ENCODE measurements at places on chromosomes 3 and 15.
A peak's percentile ranks its signal among the peaks of the same experiment; 100 is the strongest.

- no peak for DNase-seq
Observed at GRCh38 chr3:136642711-136643110, 109.5 kb downstream of the STAG1 start.

- DNase-seq = no peak
Observed at GRCh38 chr3:13203398-13204176, 130.4 kb upstream of the IQSEC1 start.

GRCh38 chr3:81216192-81216591, 545.3 kb downstream of the GBE1 start:
- DNase-seq = no peak

GRCh38 chr3:179882292-179882691, 154.4 kb downstream of the PEX5L start:
- DNase-seq = no peak

DNA sequence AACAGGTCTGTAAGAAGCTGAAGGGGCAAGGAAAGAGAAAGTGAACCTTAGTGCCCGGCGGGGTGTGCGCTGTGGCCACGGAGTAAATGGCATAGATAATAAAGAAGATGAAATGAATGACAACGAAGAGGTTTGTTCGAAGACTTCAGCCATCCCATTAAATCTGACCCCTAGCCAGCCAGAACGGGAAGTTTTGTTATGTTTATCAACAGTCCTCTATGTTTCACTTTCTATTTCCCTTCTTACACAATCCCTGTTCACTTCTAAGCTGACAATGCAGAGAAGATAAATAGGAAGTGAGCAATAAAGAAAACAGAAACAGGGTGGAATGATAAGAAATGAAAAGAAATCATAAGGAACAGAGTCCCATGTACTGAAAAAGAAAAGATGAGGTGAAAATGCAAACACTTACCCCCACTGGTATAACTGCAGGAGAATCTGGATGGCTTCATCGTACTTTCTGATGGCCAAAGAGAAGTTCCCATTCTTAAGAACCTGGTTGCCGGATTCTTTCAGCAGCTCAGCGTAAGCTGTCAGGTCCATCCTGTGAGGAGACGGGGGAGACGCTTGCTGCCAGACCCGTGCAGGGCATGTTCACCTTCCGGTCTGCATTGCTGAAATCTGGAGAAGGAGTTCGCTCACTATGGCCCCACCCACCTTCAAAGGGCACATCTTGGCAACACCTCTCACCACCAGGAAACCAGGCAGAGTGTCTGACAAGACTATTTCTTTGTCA, 36.8 kb downstream of the TRANK1 start:
- peak; percentile 65 for DNase-seq

DNA sequence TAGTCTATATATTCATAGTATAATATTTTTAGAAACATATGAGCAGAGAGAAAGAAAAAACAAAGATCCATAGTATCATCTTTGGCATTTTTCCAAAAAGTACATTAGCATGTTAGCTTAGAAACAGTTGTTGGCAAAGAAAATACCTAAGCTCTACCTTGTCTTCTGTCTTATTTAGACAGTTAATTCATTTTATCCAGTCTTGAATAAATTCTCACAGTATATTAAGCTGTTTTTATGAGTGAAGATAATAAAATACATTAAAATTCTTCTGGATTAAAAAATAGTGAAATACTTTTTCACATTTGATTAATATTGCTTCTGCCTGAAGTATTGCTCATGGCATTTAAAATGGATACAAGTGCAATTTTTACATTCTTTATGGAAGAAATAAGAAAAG, 145.2 kb downstream of the ZIC1 start:
- DNase-seq = no peak

DNA sequence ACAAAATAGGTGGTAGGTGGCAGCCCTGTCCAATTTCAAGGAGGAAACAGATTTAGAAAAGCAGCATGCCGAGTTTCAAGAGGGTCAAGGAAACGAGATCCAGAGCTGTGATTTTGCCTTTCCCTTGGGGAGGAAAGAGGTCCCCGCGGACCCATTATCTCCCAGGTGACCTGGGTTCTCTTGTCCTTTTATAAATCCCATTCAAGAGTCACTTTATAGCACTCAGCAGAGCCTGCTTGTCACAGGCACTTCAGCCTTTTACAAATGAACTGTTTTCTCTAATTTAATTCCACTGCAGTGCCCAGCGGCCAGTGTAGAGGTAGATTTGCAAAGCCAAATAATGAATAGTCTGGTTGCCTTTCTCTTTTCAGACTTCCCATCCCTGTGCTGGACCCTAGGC, 99.9 kb downstream of the CD47 start:
- DNase-seq = no peak
